ENCODE measurements at places on chromosomes 7 and 10. TPM values are rescaled to one million over a fixed set of nuclear protein-coding genes. Genes with fewer than 3 reads are reported as not detected.

Gene LRRN3
- not detected for total RNA-seq

Gene SHTN1
- 3.1 TPM for total RNA-seq

Gene AOAH
- total RNA-seq = not detected

Gene CALCR
- total RNA-seq = not detected

Gene MKLN1
- 20.0 TPM for total RNA-seq

Gene CYP2C18
- 20.9 TPM for total RNA-seq

Gene CLEC5A
- not detected for total RNA-seq

Gene SNCG
- total RNA-seq = 25.5 TPM

Gene PIK3AP1
- 2.1 TPM for total RNA-seq

Gene PRRT4
- 0.13 TPM for total RNA-seq
